ENCODE measurements at places on chromosomes 4 and X.

- DNase-seq, result no peak
These were observed 45.9 kb downstream of the GAK start for GRCh38 chr4:886244-886643.

- DNase-seq, result no peak
These were observed 1.2 kb upstream of the NEUROG2 start for GRCh38 chr4:112517067-112517634.

DNA sequence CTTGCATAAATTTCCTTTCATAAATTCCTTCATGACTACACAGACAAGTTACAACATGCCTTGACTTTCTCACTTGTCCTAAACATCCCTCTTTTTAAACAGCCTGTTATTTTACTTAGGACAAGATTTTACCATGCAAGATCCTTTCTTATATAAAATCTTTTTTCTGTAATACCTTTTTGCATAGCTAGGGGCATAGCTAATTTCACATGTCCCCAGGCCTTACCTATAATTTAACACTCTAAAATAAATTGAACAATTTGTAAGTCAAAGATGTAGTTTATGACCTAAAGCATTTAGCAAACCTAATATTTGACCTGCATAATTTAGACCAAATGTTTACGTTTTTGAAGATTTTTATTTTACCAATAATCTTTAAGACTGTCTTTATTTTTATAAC, 396.3 kb upstream of the FSTL5 start:
- no peak for DNase-seq

DNA sequence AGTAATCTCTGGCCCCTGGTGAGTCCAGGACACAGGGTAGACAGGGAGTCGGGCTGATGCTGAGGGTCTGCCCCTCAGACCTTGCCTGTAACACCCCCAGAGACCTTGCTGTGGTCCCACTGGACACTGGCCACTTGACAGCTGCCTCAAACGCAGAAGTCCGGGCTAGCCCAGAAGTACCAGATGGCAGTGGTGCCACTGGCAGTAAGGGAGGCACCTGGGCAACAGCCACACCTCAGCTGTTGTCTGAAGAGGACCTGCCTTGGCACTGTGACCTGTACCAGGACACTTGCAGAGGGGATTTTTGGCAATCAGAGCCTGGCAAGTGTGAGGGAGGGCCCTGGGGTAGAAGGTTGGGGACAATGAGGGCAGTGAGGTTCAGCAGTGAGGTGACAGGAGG, 63.3 kb upstream of the UXT start:
- no peak for DNase-seq

- no peak for DNase-seq
These were observed 109.8 kb downstream of the MAPK10 start for GRCh38 chr4:86250006-86250405.

GRCh38 chrX:67544281-67545035, 637 bp downstream of the AR start:
- no peak for DNase-seq

- DNase-seq, result no peak
These were observed 735.1 kb downstream of the STIM2 start for GRCh38 chr4:27595571-27596360.

DNA sequence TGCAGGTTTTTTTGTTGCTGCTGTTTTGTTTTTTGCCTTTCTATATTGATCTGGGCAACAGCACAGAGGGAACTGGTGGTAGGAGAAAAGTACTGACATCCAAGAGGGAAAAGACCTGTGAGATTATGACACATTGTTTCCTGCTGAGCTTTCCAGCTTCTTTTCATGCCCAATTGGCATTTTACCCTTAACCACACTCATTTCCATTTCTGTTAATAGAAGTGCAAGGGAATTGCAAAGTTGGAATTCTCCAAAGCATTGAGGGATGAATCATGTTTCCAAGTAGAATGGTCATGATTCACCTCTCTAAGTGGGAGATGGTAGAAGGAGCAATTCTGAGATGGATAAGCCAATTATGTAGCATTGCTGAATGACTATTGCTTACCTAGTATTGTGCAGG, 161.5 kb downstream of the PPARGC1A start:
- no peak for DNase-seq

- no peak for DNase-seq
These were observed 21.8 kb upstream of the JAKMIP1 start for GRCh38 chr4:6221851-6222760.

DNA sequence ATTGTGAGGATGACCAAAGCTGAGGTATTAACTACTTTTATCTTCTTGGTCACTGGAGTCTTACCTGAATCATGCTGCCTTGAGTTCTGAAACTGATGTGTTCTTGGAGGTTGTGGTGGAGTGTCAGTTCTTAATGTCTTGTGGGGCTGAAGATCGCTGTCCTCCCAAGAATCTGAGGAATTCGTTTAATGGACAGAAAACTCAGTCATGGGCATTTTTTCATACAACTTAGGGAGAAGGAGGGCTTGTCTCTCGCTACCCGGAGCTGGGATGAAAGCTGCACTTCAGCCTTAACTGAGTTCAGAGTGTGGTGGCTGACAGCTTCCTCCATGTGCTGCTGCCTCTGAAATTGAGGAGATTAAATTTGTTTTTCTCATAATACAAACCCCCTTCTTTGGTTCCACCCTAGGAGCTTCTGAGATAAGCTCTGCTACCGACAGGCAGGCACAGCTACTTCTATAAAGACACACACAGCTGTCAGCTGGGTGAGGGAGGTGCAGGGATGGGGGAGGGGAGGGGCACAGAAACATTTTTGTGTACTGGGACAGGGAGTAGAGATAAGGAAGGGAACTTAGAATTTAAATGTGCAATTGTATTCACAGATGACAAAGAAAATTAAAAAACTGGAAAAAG, 30.8 kb downstream of the RBBP7 start:
- DNase-seq, result no peak
